ENCODE measurements at places on chromosomes 16 and 17.

- peak; percentile 10 for DNase-seq
Observed at GRCh38 chr17:8159459-8160223, 3.1 kb downstream of the VAMP2 start.

- no peak for DNase-seq
Observed at GRCh38 chr17:71519285-71519684, 601.5 kb upstream of the SOX9 start.

GRCh38 chr16:84567286-84567962 lies 50.5 kb downstream of the COTL1 start:
- DNase-seq: no peak

- DNase-seq: peak; percentile 11
Observed at GRCh38 chr17:16935241-16935663, 36.7 kb downstream of the TNFRSF13B start.

- DNase-seq: no peak
Observed at GRCh38 chr17:57377094-57377493, 120.8 kb downstream of the MSI2 start.

- DNase-seq: no peak
Observed at GRCh38 chr16:87897521-87898505, 28.5 kb upstream of the SLC7A5 start.

- no peak for DNase-seq
Observed at GRCh38 chr16:88566158-88566557, 4.0 kb upstream of the ZC3H18 start.

GRCh38 chr17:81194225-81194760 lies 28.3 kb upstream of the AATK start:
- DNase-seq: no peak

- no peak for DNase-seq
Observed at GRCh38 chr16:77711775-77712174, 10.5 kb upstream of the NUDT7 start.

DNA sequence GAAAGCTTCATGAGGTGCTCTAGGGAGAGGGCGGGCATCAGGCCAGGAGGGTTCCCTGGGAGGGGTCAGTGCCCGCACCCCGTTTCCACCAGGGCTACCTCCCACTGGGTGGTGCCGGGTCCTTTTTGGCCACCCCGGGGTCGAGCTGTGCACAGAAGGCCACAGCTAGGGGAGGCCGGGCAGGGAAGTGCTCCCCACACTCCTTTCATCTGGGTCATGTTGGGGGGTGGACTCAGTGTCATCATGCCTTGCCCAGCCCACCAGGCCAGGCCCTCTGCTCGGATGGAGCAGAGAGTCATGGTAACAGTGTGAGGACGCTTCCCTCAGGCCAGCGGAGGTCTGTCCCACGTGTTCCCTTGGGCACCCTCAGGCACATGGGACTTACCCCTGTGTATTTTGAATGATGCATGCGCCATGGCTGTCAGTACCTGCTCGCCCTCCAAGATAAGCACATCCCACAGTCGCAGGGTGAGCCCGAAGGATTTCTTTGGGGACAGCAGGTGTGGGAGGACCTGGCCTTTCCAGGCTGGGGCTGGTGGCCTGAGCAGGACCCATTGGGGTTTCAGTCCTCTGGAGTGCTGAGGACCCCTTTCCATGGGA lies 46.4 kb downstream of the TNFRSF13B start:
- no peak for DNase-seq

DNA sequence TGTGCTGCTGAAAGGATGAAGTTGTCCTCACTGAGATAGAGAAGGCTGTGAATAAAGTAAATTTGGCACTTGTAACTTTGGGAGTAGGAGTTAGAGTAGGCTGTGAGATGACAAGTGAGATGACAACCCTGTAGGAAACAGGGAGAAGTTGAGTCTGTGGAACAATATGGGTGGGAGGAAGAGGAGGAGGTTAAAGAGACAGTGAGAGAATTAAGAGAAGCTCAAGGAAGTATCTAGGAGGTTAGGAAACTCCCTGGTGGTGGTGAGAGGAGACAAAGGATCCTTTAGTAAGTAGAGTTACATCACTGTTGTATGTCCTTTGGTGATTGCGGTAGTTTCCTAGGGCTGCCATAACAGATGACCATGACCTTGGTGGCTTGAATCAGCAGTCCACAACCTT lies 10.7 kb upstream of the HSD17B2 start:
- DNase-seq: no peak

DNA sequence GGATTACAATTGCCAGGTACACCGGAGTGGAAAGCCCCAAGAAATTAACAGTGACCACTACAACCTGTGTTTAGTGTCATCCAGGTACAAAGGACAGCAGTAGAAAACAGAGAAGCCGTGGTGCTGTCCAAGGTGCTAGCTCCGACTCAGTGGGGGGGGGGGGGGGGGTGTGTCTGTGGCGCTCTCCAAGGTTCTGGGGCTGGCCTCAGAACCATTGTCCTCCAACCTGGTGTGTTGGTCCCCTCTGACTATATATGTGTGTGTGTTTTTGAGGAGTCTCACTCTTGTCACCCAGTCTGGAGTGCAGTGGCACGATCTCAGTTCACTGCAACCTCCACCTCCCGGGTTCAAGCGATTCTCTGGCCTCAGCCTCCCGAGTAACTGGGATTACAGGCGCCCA lies 5.8 kb upstream of the ZNF23 start:
- DNase-seq: no peak
